ENCODE measurements at places on chromosomes 3 and 15.

DNA sequence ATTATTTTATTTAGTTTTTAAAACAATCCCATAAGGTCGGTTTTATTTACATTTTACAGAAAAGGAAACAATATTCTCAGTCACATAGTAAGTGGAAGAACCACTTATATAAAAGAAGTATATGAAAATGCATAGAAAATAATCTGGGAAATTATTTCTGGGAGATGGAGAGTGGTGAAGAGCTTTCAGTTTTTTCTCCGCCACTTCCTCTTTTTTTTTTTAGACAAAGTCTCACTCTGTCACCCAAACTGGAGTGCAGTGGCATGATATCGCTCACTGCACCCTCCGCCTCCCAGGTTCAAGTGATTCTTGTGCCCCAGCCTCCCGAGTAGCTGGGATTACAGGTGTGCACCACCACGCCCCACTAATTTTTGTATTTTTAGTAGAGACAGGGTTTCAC lies 21.2 kb downstream of the RAD51 start:
- no peak for DNase-seq

DNA sequence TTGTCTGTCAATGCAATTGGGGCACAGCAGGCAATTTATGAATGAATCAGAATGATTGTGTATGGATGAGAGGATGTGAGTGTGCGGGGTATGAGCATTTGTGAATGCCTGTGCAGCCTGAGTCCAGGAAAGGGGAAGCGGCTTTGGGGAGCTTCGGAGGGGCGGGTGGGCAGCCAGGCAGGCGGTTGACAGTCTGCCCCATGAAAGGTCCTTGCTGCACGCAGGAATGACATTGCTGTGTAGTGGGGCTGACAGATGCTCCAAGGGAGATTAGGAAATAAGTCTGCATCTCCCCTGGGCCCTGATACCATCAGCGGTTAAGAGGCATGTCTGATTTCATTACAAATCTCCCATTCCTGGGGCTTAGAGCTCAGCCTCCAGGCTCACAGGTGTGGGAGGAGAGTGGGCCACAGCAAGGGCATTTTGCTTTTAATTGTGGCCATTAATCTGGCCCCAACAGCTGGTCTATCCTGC lies 26.4 kb upstream of the TSPAN3 start:
- DNase-seq, result no peak

GRCh38 chr15:44661576-44661975 lies 1.9 kb downstream of the SPG11 start:
- no peak for DNase-seq

- peak; percentile 2 for DNase-seq
Observed at GRCh38 chr3:22887664-22888291, 315.3 kb upstream of the UBE2E2 start.

- no peak for DNase-seq
Observed at GRCh38 chr15:96172417-96172816, 158.1 kb upstream of the NR2F2 start.

DNA sequence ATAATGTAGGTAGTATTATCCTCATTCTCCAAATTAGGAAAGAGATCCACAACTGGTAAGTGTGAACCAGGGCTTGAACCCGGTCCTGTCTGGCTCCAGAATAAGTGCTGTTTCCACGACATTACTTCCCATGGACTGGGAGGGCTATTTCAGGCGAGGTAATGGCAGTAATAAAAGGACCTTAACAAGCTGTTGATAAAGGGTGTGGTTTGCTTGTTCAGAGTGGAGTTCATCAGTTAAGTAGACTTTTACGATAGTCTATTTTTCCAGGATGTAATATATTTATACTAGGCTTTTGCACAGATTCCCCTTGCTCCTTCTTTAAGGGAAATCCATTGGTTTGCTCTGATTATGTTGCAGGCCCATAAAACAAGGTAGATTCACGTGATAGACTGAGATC lies 88.4 kb upstream of the TNFAIP8L3 start:
- DNase-seq, result no peak

GRCh38 chr15:74630284-74631086 lies 14.8 kb downstream of the CLK3 start:
- no peak for DNase-seq

GRCh38 chr3:31055757-31056156 lies 161.3 kb upstream of the GADL1 start:
- no peak for DNase-seq

GRCh38 chr3:87233805-87234204 lies 6.7 kb downstream of the CHMP2B start:
- DNase-seq, result no peak

GRCh38 chr15:74664028-74664616 lies 31.7 kb downstream of the EDC3 start:
- no peak for DNase-seq
